Cortex of kidney (tissue), 1 donor: ENCODE measurements at places on chromosomes 7 and 10.

DNA sequence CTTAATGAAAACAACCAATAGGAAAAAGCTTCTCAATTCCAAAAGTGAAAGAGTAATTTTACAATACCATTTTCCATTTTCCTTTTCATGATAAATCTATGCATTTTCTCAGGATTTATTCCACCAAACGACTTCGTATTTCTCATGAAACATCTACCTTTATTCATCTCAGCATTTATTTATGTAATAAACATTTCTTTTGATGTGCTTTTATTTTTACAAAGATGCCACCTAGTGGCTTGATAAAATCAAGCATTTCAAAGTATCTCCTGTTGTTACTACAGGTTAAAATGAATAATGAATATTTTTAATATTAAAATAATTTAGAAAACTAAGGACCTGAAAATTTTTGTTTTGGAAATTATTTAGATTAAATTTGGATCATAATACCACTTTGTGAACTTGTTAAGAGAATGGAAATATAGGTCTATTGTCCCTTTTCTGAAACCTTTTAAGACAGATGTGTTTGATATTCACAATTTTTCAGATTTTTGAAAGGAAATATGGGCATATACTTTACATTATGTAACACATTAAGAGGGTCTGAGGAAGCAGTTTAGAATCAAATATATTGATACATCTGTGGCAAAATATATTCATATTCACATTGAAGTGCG is 2.7 kb upstream of the IQUB start:
- no peak for DNase-seq

DNA sequence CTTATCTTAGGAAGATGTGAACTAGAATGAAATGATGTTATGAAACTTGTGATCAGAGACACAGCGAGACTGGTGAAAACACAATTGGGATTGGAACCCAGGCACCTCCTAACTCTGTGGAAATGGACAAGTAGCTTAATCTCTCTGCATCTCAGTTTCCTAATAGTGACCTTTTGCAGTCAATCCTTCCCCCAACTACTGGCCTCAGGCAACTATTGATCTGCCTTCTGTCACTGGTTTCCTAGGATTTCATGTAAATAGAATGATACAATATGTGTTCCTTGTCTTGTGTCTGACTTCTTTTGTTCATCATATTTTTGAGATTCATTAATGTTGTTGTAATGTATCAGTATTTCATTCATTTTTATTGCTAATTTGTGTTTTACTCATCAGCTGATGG is 341.7 kb downstream of the REEP3 start:
- DNase-seq = no peak

DNA sequence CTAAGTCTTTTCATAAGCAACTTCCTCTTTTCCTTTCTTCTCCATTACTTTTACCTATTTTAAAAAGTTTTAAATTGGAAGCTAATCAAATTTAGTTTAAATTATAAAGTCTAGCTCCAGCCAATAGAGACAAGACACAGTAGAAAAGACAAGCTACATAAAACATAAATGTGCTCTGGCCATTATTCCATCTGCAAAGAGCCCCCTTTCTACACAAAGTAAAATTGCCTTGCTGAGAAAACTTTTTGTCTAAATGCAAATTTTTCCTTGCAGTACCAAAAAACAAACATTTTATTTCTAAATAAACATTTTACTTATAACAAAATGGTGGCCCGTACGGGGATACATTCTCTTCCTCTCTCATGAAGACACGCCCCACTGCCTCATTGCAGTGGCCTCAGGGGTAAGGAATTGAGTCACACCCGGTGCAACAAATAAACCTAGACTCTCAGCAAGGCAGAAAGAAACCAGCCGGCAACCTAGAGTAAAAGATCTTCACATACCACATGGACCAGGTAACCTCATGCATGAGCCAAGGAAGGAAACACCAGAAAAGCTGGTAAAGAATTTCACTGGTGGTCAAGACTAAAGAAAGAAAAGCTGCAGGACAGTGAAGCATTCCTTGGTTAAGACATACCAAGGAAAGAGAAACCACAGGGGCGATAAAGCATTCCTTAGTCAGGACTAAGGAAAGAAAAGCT is 71.6 kb upstream of the ZNF746 start:
- no peak for DNase-seq

DNA sequence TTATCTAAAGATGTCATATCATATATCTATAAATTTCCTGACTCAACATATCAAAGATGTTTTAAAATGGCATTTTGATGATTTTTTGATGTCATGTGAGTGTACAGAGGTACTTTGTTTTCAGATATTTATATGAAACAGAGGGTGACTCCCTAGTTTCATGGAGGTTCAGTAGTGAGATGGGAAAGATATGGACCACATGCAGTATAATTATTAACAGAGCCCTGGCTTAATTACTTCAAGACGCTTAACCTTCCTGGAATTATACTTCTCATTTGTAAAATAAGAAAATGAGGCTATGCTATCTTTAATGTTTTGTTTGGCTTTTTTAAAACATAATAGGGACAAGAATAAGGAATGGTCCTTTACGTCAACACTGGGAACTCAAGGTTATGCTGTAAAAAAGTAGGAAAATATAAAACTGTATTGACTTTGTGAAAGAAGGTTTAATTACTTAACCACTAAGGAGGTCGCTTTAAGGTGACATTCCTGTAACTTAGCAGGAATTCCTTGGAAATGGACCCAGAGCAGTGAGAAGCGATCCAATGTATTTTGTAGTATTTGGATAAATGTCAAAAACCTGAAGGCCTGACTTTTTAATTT is 821.0 kb upstream of the IGFBP3 start:
- DNase-seq = no peak

GRCh38 chr10:82150123-82150900 is 275.3 kb downstream of the NRG3 start:
- no peak for DNase-seq

DNA sequence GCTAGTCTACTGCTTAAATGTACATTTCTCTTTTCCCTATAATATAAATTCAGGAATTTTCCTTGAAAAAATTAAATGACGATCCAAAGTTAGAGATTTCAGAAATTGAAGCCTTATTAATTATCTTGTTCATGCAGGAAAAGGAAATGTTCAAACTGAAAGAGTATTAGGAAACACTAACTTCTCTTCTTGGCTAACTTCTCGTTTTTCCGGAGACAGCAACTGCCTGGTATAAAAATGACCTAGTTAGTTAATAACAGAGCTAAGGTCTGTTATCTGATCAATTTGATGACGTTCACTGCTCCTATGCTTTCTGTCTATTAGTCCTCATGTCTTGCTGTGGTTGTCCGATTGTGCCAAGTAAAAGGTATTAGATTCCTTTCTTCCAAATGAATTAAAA is 212.5 kb downstream of the DGKB start:
- DNase-seq = no peak

DNA sequence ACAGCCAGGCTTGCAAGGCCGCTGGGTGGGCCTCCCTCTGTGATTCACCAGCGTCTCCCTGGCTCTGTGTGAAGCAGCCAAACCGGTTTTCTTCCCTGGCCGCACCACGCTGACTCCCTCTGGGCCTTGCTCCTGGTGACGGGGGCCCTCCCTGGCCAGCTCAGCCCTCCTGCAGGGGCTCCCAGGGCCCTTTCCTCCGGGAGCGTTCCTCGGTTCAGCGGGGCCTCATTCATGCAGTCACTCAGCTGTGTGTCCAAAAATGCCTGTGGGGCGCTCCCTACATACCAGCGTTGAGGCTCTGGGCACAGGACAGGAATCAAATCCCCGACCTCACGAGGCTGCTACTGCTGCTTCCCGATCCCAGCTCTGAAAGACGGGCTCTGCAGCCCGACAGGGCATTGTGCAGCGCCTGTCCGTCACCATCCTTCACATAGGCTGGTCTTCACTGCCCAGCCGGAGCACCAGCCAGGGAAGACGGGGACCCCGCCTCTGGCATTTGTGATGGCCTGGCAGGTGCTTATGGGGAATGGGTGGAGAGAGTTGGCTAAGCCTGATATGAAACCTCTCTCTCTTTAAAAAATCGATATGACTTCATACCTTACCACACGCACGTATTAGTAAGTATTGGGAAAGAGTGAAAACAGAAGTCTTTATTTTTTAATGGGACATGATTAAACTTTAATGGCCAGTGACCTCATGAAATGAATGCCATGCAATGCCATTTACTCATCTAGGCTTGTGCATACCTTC is 110.0 kb upstream of the SHH start:
- DNase-seq = no peak

DNA sequence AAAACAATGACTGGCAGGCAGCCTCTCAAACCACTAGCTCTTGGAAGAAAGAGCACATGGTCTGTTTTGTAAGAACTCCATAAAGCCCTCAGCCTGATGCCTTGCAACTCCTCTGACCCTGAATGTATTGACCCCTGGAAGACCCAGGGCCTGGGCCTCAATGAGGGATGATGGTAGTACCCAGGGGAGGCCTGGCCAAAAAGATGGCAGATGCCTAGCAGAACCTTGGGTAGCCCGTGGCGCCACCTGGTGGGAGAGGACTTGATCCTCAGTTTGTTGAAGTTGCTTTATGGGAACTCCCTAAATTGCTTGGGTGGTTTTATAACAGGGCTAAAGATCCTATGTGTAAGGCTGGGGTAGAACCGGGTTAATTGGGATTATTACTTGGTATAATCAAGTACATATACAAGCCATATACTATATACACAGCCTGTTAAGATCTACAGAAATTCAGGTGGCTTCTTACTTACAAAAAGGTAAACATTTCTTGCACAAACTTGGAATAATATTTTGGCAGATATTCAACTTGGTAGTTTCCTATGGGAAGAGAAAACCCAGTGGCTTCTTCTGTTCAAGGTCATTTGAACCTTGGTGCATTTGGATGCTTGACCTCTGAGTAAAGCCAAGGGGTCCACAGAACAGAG is 95.8 kb upstream of the CACUL1 start:
- no peak for DNase-seq

- no peak for DNase-seq
These were observed 5.7 kb upstream of the CXCL12 start for GRCh38 chr10:44390585-44391072.

- DNase-seq = no peak
These were observed 8.9 kb downstream of the EEPD1 start for GRCh38 chr7:36161996-36162395.

DNA sequence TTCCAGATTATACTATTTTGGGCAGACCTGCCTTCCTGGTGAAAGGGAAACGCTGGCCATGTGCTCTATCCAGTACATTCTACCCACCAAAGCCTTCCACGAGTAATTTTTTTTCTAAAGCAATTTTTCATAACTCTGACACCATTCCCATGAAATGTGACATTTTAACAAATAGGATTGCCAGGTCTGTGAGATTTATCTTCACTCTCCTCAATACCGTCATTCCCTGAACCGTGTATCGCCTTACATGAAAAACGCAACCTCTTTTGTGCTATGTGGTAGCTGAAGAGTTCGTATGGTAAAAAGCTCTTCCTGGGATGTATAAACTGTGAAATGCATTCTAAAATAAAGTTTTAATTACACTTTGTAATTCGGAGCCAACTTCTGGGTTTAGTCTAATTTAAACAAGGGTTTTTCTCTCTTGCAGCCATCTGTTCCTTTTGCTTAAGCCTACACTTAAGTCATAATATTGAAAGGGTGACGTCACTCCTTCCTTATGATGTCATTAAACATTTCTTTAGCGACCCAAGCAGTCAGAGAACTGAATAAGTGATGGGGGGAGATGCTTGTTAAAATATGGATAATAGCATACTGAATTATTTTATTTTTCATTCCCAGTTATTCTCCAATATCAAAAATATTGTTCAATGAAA is 27.7 kb downstream of the C1QL3 start:
- no peak for DNase-seq

DNA sequence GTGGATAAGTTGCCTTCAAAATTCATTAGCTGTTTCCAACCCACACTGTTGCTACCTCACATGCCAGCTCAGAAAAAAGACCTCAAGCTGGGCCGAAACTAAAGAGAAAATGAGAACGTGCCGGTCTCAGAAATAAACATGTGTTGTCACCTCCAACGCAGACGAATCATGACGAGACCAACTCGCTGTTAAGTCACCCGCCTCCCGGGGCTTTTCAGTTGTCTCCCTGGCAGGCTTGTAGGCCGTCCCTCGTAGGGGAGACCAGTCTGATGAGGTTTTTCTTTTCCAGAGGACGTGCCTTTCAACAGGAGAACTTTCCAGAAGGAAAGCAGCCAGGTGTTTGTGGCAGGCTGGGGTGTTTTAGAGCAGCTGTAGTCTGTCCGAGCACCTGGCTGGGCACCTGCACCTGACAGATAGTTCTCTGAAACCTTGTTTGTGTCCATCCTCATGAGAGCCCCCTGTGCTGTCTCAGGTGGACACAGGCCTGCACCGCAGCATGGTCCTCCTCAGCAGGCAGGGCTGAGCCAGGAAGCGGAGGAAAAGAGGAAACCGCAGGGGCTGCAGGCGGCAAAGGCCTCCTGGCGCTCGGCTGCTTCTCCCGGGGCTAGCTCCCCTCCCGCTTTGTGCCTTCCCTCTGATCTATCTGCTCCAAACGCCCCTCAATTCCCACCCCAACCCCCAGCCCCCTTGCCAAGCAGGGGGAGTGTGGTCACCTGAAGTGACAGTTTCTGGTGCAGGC is 78.8 kb downstream of the CHST15 start:
- DNase-seq = no peak

GRCh38 chr10:57979491-57979890 is 288.2 kb downstream of the IPMK start:
- no peak for DNase-seq

GRCh38 chr10:119644994-119645393 is 6.2 kb upstream of the BAG3 start:
- no peak for DNase-seq

DNA sequence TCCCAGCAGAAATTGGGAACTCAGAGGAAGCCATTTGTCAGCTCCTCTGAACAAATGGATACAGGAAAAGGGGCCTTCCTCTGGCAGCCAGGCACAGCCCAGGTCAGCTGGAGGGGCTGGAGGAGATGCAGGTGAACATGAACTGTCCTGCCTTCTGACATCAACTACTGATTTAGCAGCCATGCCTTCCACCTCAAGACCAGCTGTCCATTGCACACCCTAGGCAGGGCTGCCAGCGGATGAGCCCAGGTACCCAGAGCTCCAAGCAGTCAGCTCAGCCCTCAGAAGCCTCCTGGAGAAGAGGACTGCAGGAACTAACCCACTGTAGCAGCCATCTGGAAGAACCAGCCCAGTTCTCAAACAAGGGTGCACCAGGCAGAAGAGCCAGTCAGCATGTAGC is 44.1 kb upstream of the GDF10 start:
- DNase-seq = no peak

- DNase-seq = no peak
These were observed 118.9 kb downstream of the PPP1R3A start for GRCh38 chr7:113799896-113800295.

DNA sequence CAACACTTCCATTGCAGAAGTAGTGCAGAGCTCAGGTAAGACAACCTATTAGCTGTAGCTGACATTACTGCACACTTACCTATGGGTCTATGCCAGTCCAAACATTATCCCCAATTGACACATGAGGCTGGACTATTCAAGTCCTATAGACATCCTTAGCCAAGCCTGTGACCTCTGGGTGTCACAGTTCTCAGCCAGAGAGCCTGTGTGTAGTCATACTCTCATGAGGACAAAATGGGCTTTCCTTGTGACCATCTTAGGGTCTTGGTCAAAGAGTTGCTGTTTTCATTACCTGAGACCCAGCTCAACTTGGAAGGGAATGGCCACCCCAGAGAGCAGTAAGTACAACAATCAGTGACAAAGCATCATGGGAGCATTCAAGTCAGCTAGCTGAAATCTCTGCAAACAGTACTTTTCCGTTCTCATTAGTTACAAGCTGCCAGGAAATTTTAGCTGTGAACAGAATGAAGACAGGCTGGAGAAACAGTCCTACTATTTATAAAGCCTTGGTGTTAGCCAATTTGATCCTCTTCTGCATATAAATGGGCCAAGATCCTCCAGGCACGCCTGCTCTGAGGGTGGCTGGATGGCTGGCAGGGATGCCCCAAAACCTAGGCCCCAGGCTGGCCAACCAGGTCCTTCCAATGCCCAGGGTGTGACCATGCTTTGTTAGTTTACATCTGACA is 44.3 kb downstream of the NUDCD3 start:
- no peak for DNase-seq
